Activated CD4-positive, alpha-beta memory T cell treated with anti-CD3 and anti-CD28 coated beads, Interleukin-2, amount 10 ng/mL, durations not matched to agents 7 days and 5 days (primary cell): ENCODE measurements at places on chromosomes 5 and 9.

DNA sequence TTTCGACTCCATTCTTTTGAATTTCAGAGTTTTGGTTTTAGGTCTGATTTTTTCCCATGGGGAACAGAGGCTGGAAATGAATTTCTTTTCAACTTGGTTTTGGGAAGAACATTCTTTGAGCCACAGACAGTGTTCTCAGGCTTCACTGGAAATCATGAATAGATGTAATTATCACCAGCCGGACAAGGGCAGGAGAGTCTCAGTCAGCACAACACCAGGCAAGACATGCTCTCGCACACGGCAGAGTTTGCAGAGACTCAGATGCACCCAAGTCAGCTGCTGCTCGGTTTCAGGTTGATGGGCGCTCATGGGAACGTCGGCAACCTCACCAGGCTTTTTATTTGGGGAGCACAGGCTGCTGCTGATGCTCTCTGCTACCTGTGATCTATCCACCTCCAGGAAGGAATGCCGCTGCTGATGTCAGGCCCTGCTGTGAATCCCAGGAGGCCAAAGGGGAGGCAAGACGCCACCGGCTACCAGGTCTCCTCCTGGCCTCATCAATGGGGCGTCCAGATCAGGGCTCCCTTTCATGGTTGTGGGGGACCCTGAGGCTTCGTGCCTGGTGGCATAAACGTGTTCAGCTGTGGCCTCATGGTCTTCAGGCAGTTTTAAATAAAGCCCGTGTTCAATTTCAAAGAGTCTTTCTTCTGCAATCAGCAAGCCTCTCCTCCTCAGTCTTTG is 332.3 kb upstream of the IRX4 start:
- no peak for DNase-seq

DNA sequence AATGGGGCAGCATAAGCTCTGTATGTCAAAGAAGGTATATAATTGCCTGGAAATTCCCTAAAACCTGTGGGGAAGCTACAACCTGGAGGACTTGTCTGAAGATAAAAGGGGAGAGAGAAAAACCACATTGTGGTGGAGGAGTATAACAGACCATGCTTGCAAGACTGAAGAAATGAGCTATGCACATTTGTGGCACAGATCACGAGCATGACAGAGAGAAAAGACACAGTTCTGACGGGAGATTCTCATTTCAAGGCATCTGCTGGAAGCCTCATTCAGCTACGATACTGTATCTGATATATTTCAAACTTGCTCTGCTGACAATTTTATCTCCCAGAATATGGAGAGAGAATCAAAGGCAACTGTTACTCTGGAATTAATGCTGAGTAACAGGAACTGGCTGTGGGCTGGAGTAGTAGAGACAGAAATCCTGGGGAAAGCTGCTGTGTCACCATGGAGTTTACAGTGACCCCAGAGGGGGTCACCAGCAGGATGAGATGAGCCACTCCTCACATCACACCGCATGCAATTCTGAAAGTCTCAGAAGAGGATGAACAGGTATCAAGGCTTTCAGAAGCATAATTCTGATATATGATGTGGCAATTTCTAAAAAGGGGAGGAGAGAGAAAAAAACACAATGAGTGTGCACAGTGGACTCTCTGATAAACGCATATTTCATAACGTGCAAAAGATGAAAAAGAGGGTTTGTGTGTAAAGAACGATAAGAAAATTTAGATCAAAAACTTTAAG is 528.8 kb downstream of the IRX1 start:
- no peak for DNase-seq

GRCh38 chr9:89488131-89488530 is 9.8 kb downstream of the SEMA4D start:
- DNase-seq: no peak

- DNase-seq: no peak
Measured at GRCh38 chr5:4716781-4717180, 423.3 kb upstream of the ADAMTS16 start.

DNA sequence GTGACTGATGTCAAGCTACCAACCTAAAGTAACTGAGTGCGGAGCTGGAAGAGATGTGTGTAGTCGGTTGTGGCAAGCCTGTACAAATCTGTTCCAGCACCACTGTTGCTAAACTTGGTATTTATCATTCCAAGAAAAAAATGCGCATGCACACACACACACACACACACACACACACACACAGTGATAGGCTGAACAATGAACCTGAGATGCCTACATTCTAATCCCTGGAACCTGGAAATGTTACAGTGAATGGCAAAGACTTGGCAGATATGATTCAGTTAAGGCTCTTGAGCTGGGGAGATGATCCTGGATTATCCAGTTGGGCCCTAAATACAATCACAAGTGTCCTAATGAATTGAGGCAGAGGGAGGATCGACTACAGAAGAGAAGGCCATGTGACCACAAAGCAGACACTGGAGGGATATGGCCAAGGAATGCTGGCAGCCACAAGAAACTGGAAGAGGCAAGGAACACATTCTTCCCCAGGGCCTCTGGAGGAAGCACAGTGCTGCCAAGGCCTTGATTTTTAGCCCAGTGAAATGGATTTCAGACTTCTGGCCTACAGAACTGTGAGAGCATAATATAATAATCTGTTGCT is 49.7 kb upstream of the LHFPL2 start:
- no peak for DNase-seq

GRCh38 chr5:14138608-14139540 is 4.3 kb upstream of the TRIO start:
- DNase-seq: no peak

DNA sequence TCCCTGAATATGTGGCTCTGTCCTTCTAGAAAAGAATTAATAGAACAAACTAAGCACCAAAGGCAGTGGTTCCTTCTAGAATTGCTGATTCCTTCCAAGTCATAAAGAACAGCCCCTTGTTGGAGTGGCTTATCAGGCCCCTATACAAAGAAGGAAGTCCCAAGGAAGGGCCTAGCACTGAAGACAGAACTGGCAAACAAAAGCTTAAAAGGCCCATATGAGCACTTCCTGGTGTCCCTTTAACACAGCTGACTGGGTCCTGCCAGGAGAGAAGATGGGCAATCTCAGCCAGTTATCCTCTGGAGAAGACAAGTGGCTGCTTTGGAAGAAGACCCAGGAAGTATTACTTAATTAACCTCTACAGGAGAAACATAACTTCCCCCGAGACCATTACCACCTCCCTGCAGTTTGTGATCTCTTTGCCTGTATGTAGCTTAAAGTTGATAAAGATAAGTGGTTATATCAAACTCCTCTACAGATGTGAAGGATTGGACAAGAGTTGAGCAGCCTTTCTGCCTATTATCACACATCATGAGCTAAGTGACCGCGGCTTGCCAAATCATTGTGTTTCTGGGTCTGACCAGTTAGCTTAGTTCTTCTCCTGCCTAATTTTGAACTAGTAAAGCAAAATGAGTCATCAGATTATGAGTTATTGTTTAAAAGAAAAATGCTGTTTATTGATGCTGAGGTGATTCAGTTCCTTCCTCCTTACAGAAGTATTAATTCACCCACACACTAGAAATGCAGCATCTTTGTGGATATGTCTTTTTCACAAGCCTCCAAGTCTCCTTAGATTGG is 13.3 kb upstream of the STING1 start:
- DNase-seq: no peak

- DNase-seq: no peak
Measured at GRCh38 chr5:32837211-32837610, 126.1 kb downstream of the NPR3 start.

- no peak for DNase-seq
Measured at GRCh38 chr9:116287721-116288120, 134.1 kb downstream of the PAPPA start.

DNA sequence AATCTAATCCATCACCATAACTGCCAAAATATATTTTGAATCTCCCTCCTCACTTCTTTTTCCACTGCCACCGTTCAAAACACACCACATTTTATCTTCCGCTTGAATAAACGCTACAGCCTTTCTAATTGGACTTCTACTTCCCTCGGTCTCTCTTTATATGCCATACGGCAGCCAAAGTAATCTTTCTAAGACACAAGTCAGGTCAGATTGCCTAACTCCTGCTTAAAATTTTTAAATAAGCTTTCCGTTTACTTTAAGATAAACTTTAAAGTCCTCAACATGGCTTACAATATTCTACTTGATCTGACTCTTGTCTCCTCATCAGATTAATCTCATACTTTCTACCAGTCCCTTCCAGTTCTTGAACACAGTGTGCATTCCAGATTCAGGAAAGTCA is 9.7 kb downstream of the AFF4 start:
- DNase-seq: no peak

DNA sequence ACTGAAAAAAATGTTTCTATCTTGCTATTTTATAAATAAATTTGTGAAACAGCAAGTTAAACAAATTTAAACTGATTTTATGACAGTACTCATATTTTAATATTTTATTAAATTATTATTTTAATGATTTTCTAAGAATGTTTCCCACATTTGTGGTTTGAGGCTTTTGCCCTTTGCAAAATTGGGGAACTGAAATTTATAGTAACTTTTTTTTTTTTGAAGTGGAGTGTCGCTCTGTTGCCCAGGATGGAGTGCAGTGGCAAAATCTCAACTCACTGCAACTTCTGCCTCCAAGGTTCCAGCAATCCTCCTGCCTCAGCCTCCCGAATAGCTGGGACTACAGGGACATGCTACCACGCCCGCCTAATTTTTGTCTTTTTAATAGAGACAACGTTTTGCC is 7.2 kb upstream of the ADGRV1 start:
- DNase-seq: no peak

- peak; percentile 64 for DNase-seq
Measured at GRCh38 chr5:149834246-149834855, 104.2 kb downstream of the PPARGC1B start.

DNA sequence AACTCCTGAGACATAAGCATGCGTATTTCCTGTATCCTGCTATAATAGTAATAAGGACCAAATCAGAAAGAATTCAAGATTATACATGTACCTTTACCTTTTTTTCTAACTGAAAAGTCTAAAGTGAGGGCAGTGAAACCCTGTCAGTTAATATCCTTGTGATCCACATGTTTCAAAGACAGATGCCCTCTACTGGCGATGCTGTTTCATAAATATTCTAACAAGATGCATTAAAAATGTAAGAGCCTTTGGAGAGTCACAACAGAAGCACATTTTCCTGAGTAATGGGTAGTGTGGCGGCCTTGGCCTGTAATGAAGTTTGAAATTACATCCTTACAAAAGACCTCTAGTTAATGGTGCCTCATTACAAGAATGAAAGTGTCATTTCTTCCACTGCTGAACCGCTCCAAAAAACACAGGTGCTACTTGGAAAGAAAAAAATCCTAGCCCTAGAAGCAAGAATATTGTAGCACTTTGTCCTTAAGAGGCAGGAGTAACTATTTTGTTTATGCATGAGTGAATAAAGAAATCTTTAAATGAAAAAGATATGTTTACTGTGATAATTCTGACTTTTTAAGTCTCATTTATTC is 232.6 kb downstream of the EPB41L4A start:
- no peak for DNase-seq

DNA sequence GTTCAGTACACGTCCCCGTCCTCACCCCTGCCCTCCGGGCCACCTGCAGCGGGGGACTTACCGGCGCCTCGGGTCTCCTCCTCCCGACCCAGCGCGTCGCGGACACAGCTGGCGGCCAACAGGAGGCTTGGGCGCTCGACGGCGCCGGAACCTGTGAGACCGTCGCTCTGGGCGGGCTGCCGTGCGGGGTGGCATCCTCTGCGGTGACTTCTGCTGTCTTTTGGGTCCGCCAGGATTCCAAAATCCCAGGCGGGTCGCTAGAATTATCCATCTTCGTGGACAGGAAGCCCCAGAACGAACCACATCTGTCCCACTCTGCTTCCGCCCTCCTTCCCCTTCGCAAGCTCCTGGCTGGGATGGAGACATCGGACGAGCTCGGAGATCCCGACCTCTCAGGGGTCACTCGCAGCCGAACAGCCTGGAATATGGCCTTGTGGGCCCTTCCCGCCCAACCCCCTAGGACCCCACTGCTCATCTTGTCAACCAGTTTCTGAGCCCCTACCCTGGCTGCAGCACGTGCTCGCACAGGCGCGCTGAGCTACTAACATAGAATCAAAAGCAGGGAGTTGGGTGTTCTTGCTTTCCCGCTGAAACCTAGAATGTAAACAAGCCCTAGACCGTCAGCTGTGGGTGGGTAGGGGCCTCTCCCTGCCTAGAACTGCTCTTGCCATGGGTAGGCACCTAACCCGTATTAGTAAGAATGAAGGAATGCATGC is 947 bp upstream of the MARCHF3 start:
- peak; percentile 24 for DNase-seq

DNA sequence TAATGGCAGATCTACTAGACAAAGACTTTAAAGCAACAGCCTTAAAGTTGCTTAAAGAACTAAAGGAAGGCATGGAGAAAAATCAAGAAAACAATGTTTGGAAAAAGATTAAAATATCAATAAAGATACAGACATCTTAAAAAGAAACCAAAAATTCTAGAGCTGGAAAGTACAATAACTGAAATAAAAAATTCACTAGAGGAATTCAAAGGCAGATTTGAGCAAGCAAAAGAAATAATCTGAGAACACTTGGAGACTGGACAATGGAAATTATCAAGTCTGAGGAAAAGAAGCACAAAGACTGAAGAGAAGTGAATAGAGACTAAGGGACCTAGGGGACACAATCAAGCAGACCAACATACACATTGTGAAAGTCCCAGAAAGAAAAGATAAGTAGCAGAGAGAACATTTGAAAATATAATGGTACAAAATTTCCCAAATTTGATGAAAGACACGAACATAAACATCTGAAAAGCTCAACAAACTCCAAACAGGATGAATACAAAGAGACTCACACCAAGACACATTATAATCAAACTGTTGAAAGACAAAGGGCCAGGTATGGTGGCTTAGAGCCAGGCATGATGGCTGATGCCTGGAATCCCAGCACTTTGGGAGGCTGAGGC is 26.3 kb downstream of the SIL1 start:
- DNase-seq: no peak

- no peak for DNase-seq
Measured at GRCh38 chr5:152634586-152634985, 229.5 kb upstream of the NMUR2 start.

- no peak for DNase-seq
Measured at GRCh38 chr5:103938146-103938695, 375.6 kb upstream of the NUDT12 start.

- no peak for DNase-seq
Measured at GRCh38 chr5:147479949-147480348, 29.9 kb downstream of the DPYSL3 start.

DNA sequence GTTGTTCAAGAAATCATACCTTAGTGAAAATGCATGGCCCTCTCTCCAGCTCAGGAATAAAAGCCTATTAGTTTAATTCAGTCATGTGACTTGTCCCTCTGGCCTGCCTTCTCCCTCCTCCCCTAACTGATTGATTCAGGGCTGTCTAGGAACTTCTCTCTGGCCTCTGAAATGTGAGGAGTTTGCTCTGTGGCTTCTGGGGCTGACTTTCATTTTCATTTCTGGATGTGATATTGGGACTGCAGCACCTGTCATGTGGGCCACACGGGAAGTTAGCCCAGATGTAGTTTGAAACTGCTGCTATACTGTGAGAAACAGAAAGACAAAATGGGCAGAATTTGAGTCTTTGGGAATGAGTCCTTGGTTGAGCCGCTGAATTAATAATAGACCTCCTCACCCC is 44.8 kb downstream of the PARP8 start:
- peak; percentile 71 for DNase-seq

DNA sequence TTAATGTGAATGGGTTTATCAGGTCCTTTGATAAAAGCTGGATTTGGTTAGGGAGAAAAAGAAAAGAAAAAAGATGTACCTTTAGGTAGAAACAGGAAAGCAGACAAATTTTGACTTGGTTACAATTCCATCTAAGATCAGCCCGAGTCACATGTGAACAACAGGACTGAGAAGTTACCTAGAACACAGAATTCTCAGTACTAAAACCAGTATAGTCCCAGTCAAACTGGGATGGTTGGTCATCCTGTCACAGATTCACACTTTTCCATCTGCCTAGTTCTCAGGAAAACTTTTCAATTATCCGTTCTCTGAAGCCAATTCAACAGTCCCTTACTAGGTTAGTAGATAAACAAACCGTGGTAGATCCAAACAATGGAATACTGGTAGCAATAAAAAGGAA is 190.3 kb upstream of the PTGER4 start:
- no peak for DNase-seq
